ENCODE measurements at places on chromosomes 2 and 18.

DNA sequence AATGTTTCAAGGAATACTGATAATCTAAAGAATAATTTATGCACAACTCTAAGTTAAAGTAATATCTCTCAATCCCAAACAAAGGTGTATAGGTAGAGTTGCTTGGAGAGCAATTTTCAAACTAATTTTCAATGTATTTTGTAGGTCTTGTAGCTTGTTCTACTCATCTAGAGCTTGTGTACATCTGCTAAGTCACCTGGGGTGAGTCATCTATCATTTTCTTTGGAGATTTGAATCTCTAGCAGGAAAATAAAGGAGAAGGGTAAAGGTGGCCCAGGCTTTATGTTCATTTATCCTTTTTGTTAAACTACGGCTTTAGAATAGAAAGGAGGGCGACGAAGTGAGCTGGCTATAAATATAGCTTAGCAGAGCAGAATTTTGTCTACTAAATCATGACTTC lies 76.8 kb upstream of the THUMPD2 start:
- no peak for DNase-seq

DNA sequence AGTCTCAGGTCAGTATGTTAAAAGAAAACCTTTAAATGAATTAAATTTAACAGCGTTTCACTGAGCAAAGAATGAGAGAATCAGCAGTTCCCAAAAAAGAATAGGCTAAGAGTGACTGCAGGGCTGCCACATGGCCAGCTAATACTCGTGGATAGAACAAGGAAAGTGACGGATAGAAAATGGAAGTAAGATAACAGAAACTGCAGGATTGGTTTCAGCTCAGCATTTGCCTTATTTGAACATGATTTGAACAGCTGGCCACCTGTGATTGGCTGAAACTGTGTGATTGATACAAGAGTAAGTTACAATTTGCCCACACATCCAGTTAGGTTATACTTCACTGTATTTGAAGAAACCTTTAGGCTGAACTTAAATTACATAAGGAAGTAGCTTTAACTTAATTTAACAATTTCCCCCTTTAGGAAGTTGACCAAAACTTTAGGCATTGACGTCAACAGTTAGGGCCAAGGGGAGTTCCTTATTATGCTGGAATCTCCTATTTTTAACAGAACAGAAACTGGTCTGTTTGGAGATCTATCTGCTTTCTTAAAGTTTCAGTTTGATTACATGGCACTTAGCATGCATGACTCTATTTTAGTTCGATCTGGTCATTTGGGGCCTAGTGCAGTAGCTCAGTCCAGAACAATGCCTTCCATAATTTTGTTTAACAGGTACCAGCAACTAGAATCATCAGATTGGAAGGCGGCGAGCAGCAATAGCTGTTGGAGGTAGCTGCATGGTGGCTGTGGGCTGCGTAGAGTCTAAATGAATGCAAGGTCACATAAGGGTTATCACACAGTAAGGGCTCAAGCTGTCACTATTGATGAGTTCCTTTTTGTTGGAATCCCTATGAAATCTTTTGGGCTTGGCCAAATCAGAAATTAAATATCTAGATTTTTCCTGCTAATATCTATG lies 143.4 kb downstream of the TRIM43 start:
- no peak for DNase-seq

- DNase-seq = no peak
Measured at GRCh38 chr18:33135951-33136660, 304.4 kb downstream of the CCDC178 start.

DNA sequence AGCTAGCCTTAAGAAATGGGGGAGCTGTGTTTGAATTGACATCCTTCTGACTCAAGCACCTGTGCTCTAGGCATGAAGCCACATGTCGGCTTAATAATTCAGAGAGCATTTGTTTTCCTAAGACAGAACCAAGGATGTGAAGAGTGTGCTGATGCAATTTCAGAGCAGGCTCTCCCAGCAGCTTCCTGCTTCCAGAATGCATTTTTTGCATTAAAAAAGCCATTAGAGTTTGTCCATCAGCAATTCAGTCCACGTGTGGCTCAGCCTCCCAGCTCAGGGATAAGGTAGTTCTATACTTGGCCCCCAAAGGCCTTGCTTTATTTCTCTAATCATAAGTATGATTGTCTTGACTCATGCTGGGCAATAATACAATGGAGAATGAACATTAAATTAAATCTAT lies 37.7 kb downstream of the DOCK10 start:
- DNase-seq = peak; percentile 21

DNA sequence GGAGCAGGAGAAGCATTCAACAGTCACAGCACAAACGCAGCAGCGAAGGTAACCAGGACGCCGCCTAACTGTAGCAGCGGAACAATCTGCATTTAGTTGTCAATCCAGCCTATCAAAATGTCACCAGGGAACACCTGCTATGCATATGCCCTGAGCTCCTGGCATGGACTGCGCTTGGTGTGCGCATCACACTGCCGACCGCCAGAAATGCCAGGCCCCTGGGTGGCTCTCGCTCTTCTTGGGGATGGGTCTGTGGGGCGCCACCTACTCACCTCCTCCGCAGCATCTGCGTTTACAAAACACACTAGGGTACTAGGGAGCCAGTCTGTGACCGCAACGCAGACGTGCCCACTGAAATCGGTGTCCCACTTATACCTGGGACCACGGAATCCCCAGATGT lies 31.7 kb downstream of the ZNF516 start:
- DNase-seq = no peak

GRCh38 chr2:240721596-240722180 lies 30.0 kb downstream of the AQP12A start:
- DNase-seq = no peak

DNA sequence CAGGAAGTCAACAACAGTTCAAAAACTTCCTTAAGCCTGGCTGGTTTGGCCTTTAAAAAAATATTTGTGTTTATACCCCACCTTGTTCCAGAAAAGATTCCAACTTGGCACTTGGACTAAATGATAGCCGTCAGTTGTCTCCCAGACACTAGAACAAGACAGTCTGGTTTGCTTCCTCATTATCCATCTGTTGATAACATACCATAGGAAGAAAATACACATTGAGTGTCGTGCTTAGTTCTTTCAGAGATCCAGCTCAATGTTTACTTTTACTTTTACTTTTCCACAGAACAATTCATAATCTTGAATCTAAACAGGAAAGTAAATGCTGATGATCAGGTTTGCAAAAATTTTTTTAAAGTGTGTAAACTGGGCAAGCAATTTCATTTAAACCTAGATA lies 2.4 kb upstream of the VPS54 start:
- no peak for DNase-seq

- peak; percentile 37 for DNase-seq
Measured at GRCh38 chr2:118202707-118203303, 114.5 kb downstream of the INSIG2 start.

DNA sequence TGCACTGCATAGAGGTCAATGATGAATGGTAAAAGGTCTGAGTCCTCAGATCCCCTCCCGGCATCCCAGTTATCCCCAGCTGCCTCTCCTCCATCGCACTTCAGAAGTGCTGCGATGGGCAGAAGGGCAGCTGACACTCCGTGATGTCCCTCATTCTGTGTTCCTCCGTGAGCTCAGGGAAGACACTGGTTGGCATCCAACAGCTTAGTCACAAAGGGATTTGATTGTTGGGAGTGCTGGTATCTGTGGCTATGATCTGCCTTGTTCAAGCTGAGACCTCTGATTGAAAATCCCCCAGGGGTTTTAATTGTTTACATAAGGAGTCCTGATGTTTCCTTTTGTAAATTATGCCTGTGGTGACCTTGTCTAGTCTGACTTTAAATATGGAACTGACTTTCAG lies 19.0 kb upstream of the SAG start:
- no peak for DNase-seq

GRCh38 chr18:74454279-74454751 lies 2.8 kb downstream of the DIPK1C start:
- no peak for DNase-seq
